Mesenchymal stem cell (in vitro differentiated cells and primary cell): ENCODE measurements at places on chromosomes 13 and 19.

GRCh38 chr19:49774969-49775368, 8.2 kb downstream of the AP2A1 start:
- no peak overlapping the region for H3K27ac ChIP-seq
- peaks cover 37% of the 10 kb centered on the region for H3K36me3 ChIP-seq
- no peak for DNase-seq
- H3K4me1 ChIP-seq: peaks cover 4% of the 10 kb centered on the region
- H3K4me3 ChIP-seq: no peak overlapping the region

GRCh38 chr13:24495151-24495729, 17.3 kb downstream of the PARP4 start:
- no peak overlapping the region for H3K4me3 ChIP-seq
- DNase-seq: no peak
- H3K4me1 ChIP-seq: peaks cover 2% of the 10 kb centered on the region
- H3K27me3 ChIP-seq: no peaks in the 10 kb centered on the region
- H3K36me3 ChIP-seq: peaks cover 29% of the 10 kb centered on the region

GRCh38 chr13:108855737-108856387, 226.5 kb downstream of the MYO16 start:
- H3K36me3 ChIP-seq: no peaks in the 10 kb centered on the region
- DNase-seq: no peak

DNA sequence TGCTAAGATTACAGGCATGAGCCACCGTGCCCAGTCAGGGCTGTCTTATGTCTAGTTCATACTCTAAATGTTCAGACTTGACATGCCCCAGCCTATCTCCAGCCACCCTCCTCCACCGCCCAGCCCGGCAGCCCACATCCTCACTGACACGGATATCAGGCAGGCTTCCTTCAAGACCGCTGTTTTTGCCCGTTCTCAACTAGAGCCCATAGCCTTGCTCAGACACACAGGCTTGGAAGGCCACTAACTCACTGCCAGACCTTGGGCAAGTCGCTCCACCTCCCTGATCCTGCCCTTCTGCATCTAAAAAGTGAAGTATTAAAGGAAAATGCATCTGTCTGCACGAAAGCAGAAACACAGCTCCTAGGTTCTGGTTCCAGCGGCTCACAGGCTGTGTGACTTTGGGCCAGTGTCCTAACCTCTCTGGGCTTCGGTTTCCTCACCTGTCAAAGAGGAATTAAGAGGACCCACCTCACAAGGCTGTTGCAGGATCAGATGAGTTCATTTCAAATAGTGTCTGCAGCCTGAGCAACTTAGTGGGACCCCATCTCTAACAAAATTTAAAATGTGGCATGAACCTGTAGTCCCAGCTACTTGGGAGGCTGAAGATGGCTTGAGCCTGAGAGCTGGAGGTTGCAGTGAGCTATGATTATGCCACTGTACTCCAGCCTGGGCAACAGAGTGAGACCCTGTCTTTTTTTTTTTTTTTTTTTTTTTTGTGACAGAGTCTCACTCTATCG, 14.5 kb upstream of the CERS4 start:
- no peaks in the 10 kb centered on the region for H3K27me3 ChIP-seq
- no peak for DNase-seq
- H3K4me1 ChIP-seq: peaks cover 1% of the 10 kb centered on the region

GRCh38 chr13:113545455-113545930, 39.1 kb upstream of the TFDP1 start:
- H3K4me1 ChIP-seq: peaks cover 52% of the 10 kb centered on the region
- peak overlapping the region; percentile 86 for H3K27ac ChIP-seq
- peak; percentile 17 for DNase-seq
- H3K36me3 ChIP-seq: peaks cover 46% of the 10 kb centered on the region
- peak overlapping the region; percentile 13 for H3K4me3 ChIP-seq

DNA sequence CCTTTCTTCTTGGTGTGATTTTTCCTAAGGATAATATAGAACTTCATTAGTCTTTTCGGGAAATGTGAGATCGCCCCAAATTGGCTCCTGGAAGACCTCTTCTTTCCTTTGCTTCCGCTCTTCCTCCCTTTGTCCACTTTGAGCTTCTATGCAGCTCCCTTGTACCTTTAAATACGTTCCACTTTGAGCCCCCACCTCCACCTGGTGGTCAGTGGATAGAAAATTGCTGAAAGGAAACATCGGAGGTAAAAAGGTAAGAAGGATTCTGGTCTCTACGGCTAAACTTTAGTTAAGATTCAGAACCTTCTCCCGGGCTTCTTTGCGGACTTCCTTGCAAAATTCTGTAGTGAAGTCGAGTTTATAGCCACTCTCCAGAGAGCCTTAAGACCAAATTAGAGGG, 55.0 kb upstream of the TM9SF2 start:
- no peak for DNase-seq
- no peaks in the 10 kb centered on the region for H3K4me1 ChIP-seq
- H3K27ac ChIP-seq: no peak overlapping the region
- H3K4me3 ChIP-seq: no peak overlapping the region

DNA sequence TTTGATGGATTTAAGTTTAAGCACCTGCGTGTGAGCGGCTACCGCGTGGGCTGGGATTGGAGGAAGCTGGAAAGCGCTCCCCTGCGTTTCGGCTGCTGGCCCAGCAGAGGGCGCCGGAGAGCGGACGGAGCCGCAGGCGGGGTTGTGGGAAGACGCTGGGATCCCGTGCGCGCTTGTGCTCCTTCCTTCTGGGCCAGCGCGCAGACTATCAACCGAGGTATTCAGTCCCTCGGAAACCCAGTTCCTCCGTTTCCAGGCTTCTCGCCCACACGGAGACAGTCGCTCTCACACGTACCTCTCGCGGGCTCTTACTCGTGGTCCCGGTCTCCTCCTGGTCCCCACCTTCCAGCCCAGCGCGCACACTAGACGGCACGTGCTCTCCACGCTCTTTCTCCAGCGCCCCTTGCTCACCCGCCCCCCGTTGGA, 28.8 kb downstream of the EPN1 start:
- no peak overlapping the region for H3K4me3 ChIP-seq
- H3K4me1 ChIP-seq: no peaks in the 10 kb centered on the region
- no peak overlapping the region for H3K27ac ChIP-seq
- H3K27me3 ChIP-seq: no peaks in the 10 kb centered on the region
- DNase-seq: no peak

- H3K4me1 ChIP-seq: peaks cover 14% of the 10 kb centered on the region
- no peak overlapping the region for H3K4me3 ChIP-seq
- no peak for DNase-seq
- H3K27me3 ChIP-seq: no peaks in the 10 kb centered on the region
- peak overlapping the region; percentile 86 for H3K27ac ChIP-seq
Measured at GRCh38 chr13:110186231-110186855, 120.6 kb downstream of the COL4A1 start.

DNA sequence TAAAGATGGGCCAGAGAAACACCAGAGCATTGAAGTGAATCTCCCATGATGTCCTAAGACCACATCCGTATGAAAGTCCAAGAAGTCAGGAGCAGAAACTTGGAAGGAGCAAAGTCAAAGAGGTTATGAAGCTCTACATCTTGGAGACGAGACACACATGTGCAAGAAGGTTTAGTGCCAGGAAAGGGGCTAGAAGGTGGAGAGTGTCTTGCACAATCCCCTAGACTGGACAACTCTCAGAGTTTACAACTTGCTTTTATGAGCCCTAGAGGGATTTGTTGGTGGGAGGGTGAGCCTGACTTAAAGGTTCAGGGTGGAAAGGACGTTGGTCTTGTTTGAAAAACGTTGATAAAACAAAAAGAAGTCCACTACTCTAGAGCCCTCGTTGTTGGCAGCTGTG, 150.6 kb downstream of the GPC6 start:
- H3K27me3 ChIP-seq: no peaks in the 10 kb centered on the region
- DNase-seq: no peak
- H3K27ac ChIP-seq: no peak overlapping the region
- no peak overlapping the region for H3K4me3 ChIP-seq
- H3K36me3 ChIP-seq: no peaks in the 10 kb centered on the region
- no peaks in the 10 kb centered on the region for H3K4me1 ChIP-seq

DNA sequence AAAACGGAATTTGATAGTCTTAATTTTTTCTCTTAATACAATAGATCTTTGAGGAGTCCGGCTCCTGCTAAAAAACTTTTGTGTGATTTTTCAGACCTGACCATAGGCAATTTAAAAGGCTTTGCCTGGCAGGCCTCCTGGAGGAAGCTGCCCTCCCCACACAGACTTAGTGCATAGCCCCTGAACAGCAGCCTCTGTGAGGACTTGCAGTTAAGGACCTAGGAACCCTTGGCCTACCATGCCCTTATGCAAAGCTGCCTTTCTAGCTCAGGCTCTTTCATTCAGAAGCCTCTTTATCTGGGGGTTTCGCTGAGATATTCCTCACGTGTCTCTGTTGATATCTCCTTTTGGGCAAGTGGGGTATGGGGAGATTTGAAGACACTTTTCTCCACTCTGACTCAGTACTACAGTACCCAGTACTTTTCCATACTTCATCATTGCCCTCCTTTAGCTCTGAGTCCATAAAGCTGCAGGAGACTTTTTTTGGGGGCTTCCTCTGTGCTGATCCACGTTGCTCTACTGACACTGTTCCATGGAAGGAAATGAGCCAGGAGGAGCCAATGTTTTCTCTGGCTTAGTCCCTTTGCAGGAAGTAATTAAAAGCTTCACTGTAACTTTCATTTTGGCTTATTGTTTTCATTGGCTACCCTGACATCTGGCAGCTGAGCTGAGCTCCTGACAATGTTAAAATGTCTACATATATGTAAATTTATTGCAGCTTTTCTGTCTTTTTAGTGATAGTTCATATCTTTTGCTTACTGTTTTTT, 283.1 kb downstream of the TDRD3 start:
- H3K4me3 ChIP-seq: no peak overlapping the region
- no peak overlapping the region for H3K27ac ChIP-seq
- H3K27me3 ChIP-seq: no peaks in the 10 kb centered on the region
- H3K36me3 ChIP-seq: no peaks in the 10 kb centered on the region
- H3K4me1 ChIP-seq: no peaks in the 10 kb centered on the region

DNA sequence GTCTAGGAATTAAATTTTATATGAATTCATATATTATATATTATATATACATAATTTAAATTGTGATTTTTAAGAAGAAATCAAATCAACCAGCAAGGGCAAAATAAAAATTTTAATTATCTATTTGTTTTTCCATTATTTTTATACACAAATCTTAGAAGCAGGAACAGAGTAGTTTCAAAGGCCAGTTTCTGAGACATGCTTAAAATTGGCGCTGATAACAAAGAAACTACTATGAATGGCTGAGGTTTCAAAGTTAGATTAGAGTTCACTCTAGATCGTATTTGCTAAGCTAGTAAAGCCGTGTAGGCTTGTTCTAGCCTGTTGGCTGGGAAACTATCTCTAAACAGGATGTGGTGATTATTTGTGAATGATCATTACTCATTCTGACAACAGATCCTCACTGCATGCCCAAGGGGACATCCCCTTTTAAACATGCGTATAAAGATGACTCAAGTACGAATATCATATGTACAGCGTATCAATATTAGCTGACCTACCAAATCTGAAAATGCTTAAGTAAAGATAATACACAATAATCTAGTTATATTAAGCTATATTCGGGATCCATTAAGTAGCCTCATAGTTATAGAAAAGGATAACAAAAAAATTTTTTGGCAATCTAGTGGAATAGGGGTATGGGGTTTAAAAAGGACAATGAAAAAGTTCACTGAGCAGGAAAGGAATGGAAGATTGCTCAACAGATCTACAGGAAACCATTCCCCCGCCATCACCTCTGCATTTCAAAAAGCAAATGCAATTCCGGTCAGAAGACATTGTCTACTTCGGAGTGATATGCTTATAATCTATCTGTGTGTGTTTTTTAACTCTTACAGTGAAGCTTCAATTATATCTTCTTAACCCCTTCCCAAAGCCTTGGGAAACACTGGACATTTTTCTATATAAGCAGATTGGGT, 150.1 kb downstream of the SHISA2 start:
- DNase-seq: peak; percentile 93
- no peaks in the 10 kb centered on the region for H3K27me3 ChIP-seq
- no peaks in the 10 kb centered on the region for H3K36me3 ChIP-seq

DNA sequence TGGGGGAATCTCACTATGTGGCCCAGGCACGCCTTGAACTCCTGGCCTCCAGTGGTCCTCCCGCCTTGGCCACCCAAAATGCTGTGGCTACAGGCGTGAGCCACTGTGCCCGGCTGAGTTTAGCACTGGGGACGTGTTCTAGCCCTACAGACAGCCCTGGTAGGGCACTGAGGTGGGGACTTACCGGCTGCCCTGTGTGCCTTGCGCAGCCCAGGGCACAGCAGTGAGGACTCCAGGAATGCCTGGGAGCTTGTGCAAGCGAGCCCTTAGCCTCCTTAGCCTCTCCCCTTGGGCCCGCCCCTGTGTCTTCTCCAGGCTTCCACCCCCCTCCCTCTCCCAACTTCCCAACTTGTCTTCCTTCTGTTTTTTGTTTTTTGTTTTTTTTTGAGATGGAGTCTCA, 21.0 kb downstream of the CCNE1 start:
- no peak overlapping the region for H3K4me3 ChIP-seq
- peaks cover 2% of the 10 kb centered on the region for H3K4me1 ChIP-seq
- H3K36me3 ChIP-seq: no peaks in the 10 kb centered on the region
- H3K27ac ChIP-seq: no peak overlapping the region
- DNase-seq: no peak

DNA sequence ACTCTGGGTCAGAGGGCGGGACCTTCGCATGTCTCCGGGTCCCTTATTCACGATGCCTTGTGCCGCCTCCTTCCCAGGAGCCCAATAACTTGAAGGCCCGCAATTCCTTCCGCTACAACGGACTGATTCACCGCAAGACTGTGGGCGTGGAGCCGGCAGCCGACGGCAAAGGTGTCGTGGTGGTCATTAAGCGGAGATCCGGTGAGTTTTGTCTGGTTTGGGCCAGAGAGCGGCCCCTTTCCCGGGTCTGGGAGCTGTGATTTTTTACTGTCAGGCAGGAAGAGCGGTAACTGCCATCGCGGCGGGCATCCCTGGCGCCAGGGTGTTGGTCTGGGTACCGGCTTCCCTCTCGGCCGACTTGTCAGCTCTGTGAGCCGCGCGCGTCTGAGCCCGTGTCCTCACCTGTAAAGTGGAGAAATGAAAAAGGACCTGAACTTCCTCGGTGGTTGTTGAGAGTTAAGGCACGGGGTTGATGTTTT, 800 bp downstream of the RPL28 start:
- H3K4me3 ChIP-seq: peak overlapping the region; percentile 70
- peaks cover 58% of the 10 kb centered on the region for H3K4me1 ChIP-seq
- no peak for DNase-seq
- H3K36me3 ChIP-seq: peaks cover 48% of the 10 kb centered on the region
- peak overlapping the region; percentile 54 for H3K27ac ChIP-seq
- H3K27me3 ChIP-seq: no peaks in the 10 kb centered on the region

DNA sequence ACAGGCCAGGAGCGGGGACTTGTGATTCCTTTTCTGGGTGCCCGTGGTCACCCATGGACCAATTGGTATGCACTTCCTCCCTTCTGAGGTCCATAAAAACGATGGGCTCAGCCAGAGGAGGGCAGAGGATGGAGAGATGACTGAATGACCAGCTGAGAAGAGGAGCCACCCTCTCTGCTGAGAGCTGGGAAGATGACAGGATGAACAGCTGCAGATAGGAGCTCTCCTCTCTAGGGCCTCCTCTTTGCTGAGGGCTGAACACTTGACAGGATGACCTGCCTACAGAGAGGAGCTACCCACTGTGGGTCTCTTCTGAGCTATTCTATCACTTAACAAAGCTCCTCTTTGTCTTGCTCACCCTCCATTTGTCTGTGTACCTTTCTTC, 4.1 kb downstream of the IGFL4 start:
- H3K27me3 ChIP-seq: peaks cover 65% of the 10 kb centered on the region
- no peak overlapping the region for H3K4me3 ChIP-seq
- peak overlapping the region; percentile 8 for H3K27ac ChIP-seq
- DNase-seq: no peak
- H3K4me1 ChIP-seq: peaks cover 16% of the 10 kb centered on the region

GRCh38 chr13:98141509-98142379, 1.1 kb upstream of the FARP1 start:
- H3K27me3 ChIP-seq: no peaks in the 10 kb centered on the region
- DNase-seq: peak; percentile 63
- H3K36me3 ChIP-seq: no peaks in the 10 kb centered on the region
